Hematopoietic multipotent progenitor cell (in vitro differentiated cells): ENCODE measurements at places on chromosomes 1 and 21. TPM values are rescaled to one million over a fixed set of nuclear protein-coding genes. Genes with fewer than 3 reads are reported as not detected.

Gene GPR52
- total RNA-seq: 4.6 TPM

GRCh38 chr21:27036736-27037301, 69.9 kb upstream of the ADAMTS5 start:
- no peak for DNase-seq

Gene NBPF19
- total RNA-seq: 14.3 TPM

GRCh38 chr1:92907949-92908684, 53.1 kb downstream of the DIPK1A start:
- DNase-seq: no peak

Gene RAB4A
- total RNA-seq: 20.7 TPM

Gene NBPF6
- under 0.01 TPM for total RNA-seq

- DNase-seq: no peak
Observed at GRCh38 chr1:191970116-191970515, 188.1 kb upstream of the RGS18 start.

Gene SYT14
- total RNA-seq: not detected

- DNase-seq: no peak
Observed at GRCh38 chr1:119984771-119985170, 84.7 kb downstream of the NOTCH2 start.

- DNase-seq: no peak
Observed at GRCh38 chr1:201518071-201518470, 11.1 kb upstream of the CSRP1 start.

DNA sequence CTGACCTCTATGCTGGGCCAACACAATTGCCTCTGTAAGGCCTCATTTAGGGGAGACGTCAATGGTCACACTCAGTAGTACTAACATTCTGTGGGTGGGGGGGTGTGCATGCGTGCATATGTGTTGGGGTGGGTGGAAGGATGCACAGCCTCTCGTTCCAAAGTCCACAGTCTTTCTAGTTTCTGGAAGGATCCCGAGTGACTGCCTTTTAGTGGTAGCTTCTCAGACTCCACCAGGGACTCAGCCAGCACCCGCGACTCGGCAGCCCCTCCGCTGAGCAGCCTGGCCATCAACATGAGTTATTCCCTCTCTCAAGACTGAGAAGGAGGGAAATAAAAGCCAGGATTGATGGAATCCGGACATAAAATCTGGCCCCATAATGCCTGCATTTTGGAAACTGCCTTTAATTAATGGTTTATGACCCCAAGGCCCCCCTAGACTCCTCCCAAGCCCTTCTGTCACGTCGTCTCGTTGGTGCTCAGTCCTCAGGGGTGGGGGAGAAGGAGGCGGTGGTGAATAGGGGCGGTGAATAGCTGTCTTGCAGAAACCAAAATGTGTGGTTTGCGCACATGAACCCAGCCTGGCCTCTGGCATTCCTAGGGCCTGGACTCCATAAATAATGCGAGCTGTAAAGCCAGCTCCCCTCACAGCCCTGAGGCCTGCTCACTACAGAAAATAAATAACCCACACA, 65.1 kb upstream of the TMEM51 start:
- no peak for DNase-seq

Gene FMOD
- total RNA-seq: 1.9 TPM

DNA sequence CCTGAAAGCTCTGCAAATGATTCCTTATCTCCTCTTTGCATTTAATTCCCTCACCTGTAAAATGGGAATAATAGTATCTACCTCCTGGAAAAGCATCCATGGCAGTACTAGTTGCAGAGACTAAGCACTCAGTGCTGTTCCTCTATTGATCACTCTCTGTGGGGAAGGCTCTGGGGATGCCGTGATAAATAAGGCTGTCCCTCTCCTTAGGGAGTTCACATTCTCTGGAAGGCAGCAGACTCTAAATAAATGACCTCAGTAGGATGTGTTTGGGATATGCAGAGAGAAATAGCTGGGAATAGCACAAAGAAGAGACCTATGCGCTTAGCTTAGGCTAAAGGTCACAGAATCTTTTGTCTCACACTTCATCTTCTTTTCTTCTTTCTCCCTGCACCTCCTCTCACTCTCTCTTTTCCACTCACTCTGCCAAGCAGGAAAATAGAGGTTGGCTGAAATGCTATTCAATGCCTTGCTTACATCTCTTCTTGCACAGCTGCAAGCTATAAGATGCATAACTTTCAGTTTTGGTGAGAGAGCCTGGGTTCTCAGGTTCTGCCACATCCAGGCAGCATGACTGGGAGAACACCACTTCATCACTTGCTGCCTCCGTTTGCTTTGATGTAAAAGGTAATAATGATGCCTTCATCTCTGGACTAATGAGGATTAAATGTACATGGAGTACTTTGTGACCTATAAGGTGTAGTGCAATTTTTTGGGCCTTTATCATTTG, 101.5 kb downstream of the LMX1A start:
- no peak for DNase-seq

- no peak for DNase-seq
Observed at GRCh38 chr21:35045542-35046262, 3.4 kb downstream of the RUNX1 start.

DNA sequence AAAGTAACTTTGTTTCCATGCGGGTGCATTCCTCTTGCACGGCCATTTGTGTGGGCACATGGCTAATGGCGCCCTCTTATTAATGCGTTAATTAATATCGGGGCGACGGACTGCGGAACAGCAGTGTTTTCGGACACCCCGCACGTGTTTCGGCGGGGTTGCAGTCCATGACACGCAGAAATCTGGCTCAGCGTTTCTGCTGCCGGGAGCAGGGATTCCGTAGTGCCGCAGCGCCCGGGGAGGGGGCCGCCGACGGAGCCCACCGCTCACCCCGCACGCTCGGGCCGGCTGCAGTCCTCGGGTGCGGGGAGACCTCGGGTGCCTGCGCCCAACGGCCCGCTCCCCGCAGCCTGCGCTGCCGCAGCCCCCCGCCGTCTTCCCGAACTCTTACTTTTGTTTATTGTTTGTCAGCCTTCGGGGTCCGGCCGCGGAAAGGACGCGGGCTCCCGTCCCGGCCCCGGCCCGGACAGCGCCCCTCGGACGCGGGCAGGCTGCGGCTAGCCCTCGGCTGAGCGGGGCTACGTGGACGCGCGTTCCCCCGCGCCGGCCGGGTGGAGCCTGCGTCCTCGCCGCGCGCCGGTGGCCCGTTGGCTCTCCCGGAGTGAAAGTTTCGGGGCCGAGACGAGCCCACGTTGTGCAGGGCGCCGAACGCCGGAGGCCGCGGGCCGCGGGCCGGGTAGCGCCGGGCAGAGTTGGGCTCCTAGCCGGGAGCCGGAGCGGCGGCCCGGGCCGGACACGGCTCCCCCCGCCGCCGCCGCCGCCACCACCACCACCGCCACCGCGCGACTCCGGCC, 849 bp downstream of the NFIA start:
- DNase-seq: peak; percentile 23

Gene TMEM234
- 28.8 TPM for total RNA-seq

GRCh38 chr1:41862384-41863221, 56.1 kb downstream of the HIVEP3 start:
- peak; percentile 89 for DNase-seq

DNA sequence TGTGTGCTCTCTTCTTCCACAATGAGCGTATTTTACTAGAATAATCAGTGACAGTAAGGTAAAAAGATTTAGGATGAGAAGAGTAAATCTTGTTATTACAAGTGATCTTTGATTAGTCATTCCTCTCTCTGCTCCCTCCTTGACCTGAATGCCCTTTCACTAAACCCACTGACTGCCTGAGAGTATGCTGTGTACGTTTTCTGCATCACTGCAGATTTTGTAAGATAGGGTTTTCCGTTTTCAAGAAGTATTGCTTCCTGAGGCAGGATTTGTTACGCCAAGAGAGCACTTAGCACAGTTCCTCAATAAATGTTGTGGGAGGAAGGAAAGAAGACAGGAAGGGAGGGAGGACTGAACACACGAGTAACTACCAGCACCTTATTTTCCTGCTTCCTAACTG, 7.7 kb upstream of the LAMB3 start:
- DNase-seq: no peak

GRCh38 chr1:108747171-108747850, 837 bp downstream of the STXBP3 start:
- DNase-seq: peak; percentile 22

DNA sequence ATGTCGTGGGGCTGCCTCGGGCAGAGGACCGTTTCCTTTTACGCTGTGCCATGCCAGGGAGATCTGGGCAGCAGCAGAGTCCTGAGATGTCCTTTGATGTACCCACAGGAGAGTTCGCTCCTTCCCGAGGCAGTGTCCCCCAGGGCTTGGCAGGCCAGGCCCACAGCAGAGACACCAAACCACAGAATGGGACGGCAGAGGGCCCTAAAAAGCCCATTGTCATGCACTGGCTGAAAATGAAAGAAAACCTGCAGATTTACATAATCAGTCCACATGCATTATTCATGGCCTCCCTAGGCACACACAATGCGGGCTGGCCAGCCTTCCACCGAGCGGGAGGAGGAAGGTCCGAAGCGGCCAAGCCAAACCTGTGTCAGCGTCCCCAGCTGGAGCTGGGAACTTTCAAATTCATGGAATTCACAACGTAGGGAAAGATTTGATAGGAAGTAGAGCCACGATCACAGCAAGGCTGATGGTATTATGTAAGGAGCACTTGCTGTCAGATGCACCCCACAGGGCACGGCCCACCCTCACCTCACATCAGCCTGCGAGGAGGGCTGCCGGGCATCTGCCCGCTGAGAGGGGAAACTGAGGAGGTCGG, 25.3 kb upstream of the EFHD2 start:
- DNase-seq: peak; percentile 63

- peak; percentile 39 for DNase-seq
Observed at GRCh38 chr1:21721295-21721985, 52.3 kb upstream of the RAP1GAP start.

Gene PTPRU
- 0.27 TPM for total RNA-seq
